ENCODE measurements at places on chromosomes 3 and 15. TPM values are rescaled to one million over a fixed set of nuclear protein-coding genes. Genes with fewer than 3 reads are reported as not detected.

Gene ZNF80
- 0.38 TPM for total RNA-seq

Gene WDR72
- total RNA-seq, result not detected

Gene INSYN1
- 20.9 TPM for total RNA-seq

Gene CCDC54
- not detected for total RNA-seq

Gene ARHGEF26
- total RNA-seq, result 11.1 TPM

Gene CCDC80
- total RNA-seq, result 4.3 TPM

Gene ZDHHC23
- total RNA-seq, result 6.4 TPM

Gene GOLGA8H
- not detected for total RNA-seq

Gene B3GALNT1
- 5.4 TPM for total RNA-seq

Gene EIF2A
- total RNA-seq, result 233 TPM

Gene GFM1
- total RNA-seq, result 46.0 TPM

Gene CPLX3
- total RNA-seq, result not detected

Gene TRH
- not detected for total RNA-seq

Gene PDCD6IP
- total RNA-seq, result 207 TPM

Data from esophagus squamous epithelium (tissue), 5 donors.